ENCODE measurements at places on chromosomes 5 and 9.

DNA sequence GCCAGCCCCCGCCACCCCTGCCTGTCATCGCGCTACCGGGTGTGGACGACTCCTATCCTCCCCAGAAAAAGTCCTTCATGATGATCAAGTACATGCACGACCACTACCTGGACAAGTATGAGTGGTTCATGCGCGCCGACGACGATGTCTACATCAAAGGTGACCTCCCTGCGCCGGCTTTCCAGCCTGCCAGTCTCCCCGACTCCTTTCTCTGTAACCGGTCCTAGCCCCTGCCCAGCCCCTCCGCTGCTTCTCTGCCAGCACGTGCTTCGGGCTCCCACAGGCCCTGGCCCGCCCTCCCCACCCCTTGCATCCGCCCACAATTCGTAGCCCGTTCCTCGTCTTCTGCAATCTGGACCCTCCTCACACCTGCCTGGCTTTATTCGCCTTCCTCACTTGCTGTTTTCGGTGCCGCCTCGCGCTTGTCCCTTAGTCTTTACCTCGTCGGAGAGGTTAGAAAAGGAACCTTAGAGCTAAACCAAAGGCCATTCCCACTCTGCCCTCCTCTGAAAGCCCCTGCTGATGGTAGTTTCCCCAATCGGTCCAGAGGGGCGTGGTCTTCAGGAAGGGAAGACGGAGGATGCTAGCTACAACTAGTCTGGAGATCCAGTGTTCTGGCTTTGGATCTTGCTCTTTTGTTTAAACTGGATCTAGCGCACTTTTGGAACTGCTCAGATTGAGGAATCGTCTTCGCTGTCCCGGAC lies 1.4 kb downstream of the CHSY3 start:
- no peak for DNase-seq

GRCh38 chr5:33650911-33651310 lies 210.1 kb downstream of the TARS1 start:
- DNase-seq = no peak

DNA sequence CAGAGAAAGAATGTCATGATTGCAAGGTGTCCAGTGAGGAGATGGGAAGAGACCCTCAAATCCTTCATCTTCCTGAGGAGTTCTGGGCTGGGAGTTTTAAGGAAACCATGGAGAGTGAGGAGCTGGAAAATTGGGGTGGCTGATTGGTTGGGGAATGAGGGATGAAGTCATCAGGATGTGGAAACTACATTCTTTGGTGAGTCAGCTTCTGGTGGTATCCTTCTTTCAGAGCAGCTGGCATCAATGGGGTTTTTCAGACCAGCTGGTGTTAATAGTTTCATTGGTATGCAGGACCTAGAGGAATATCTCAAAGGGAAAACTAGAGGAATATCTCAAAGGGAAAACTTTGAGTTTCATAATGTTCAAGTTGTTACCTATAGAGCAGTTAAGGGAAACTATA lies 45.2 kb downstream of the RNF180 start:
- DNase-seq = no peak

DNA sequence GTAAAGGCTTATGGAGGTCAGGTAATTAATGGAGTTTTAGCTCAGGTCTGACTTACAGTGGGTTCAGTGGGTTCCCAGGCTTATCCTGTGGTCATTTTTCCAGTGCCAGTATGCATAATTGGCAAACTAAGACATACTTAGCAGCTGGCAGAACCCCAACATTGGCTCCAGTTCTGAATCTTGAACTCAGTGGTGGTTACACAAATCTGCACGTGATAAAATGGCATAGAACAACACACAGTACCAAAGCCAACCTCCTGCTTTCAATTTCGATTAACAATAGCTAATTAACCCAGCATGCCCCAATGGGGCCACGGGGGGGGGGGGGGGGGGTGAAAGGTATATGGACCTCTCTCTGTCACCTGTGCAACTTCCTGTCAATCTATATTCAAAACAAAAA lies 19.0 kb upstream of the BARX1 start:
- no peak for DNase-seq

- DNase-seq = no peak
Measured at GRCh38 chr9:89730715-89731114, 125.9 kb downstream of the GADD45G start.

DNA sequence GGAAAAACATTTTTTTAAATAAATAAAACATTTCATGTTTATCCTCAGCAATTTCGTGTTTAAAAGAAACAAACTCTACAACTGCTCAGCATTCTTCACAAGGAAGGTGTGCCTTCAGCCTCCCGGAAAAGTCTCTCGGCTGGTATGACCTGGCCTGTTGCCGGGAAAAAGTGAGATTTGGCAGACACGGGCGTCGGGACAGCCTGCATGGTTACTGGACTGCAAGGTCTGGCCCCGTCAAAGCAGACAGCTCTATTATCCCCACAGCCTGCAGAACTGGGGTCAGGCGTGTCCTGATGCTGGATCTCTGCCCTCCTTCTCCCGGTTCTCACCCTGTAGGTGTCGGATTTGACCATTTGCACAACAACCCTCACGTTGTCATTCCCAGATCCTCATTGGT lies 120.3 kb upstream of the SPATA31C2 start:
- DNase-seq = no peak

DNA sequence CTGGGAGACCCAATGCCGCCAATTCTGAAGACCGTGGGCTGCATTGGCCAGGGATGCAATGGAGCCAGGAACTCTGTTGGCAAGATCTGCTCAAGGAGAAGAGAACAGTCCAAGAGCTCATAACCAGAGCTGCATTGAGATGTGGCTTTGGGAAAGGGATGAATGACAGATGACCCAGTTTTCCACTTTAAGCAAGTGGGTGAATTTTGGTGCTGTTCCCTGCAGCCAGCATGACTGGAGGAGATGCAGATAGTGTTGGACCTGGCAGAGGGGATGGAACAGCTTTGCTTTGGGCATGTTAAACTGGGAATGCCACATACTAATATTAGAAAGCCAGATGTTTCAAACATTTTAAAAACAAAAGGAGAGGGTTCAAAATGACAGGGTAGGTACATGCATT lies 143.1 kb downstream of the FSTL4 start:
- DNase-seq = no peak

DNA sequence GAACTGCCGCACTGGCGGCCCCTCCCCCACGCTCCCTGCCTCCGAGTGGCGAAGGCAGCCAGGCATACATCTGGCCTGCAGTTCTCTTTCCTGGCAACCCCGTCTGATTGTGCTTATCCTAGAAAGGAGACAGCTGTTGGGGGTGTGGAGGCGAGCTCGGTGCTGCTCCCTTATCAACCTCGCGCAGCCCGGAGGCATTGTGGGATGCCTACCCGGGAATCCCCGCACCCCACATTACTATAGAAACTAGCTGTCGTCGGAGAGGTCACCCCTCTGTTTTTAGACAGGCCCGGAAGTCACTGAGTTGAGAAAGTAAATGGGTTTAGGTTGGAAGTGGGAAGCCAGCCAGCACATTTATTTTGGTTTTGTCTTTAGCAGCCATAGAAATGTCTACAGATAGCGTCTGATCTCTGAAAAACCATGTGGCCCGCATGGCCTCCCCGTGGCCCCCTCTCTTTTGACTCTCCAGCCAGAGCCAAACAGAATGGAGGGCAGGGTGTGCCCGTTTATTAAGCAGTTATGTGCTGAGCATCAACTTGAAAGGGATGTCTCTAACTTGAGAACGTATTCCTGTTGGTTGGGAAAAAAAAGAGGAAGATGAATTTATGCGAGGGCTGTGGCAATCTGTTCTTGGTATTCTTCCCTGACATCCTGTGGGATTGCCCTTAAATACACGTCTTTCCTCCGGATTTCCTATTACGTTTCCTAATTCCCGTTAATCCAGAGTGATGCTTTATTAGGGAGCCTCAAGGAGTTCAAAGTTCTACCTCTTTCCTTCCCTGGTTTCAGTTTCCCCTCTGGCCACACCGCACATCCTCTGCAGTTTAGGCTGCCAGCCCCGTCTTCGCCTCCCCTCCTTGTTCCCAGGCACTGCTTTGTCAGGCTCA lies 3.9 kb downstream of the STC2 start:
- DNase-seq = no peak

DNA sequence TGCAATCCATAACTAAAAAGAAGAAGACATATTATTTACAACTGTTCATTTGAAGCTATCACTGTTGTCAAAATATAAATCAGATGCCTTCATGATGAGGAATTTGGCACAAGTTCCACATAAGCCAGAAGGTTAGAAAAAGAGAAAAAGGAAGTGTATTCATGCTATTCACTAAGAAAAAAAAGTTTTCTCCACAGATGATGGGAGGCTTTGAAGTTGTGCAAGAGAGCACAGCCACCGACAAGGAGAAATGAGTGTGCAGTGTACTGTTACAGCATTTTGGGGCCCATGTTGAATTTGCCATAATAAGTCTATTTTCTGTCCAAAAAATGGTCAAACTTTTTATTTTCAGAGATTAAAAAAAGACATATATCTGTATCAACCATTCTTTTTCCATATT lies 32.9 kb upstream of the IFNK start:
- DNase-seq = no peak

- DNase-seq = no peak
Measured at GRCh38 chr9:96186591-96187011, 115.4 kb downstream of the HSD17B3 start.

- no peak for DNase-seq
Measured at GRCh38 chr5:153187503-153187902, 303.0 kb upstream of the GRIA1 start.

GRCh38 chr9:92961627-92962302 lies 14.4 kb downstream of the FGD3 start:
- peak; percentile 58 for DNase-seq

DNA sequence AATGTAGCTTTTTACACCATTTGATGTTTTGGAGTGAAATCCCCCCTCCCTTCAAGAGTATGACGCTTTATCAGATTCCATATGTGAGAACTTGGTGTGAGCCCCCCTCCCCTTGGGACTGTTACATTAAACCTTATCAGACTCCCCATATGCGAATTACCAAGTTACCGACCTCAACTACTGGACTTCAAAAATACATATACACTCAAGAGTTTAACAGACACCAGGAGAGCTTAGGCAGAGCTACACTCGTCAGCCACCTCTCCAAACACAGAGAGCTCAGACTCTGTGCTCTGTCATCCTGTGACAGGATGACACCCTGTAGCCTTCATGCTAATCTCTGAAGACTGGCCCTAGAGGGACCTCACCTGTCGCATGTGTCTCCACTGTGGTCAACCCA lies 50.2 kb downstream of the FAM114A2 start:
- DNase-seq = no peak

DNA sequence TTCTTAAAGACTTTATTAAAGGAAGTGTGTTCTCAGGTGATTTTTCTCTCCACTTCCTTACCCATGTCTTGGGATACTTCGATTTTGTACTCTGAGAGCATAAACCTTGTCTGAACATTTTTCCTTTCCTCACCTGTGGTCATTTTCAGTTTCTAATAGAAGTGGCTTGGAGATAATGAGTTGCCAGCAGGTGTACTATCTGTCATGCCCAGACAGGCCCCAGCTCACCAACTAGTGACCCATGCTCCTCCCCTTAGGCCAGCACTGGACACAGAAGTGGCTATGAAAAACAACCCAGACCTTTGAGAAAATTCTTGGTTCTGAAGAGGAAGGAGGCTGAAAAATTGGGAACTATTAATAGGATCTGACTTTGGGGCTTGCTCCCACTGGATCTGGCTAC lies 49.2 kb upstream of the SMIM32 start:
- no peak for DNase-seq

GRCh38 chr9:98791608-98792490 lies 4.5 kb downstream of the ANKS6 start:
- DNase-seq = no peak

DNA sequence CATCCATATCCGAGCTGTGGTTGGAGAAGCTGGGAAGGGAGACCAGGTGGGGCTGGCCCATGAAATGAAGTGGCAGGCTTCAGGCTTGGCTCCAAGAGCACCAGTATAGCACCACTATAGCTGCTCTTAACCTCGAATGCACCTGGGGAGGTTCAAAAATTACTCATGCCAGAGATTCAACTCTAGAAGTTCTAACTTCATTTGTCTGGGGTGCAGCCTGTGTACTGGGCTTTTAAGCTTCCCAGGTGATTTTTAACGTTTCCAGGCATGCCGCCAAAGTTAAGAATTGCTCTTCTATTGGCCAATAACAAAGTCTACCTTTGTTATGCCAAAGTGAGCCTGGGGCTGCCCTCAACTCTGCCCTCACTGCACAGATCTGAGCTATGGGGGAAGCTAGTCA lies 458 bp downstream of the PRSS3 start:
- DNase-seq = no peak

DNA sequence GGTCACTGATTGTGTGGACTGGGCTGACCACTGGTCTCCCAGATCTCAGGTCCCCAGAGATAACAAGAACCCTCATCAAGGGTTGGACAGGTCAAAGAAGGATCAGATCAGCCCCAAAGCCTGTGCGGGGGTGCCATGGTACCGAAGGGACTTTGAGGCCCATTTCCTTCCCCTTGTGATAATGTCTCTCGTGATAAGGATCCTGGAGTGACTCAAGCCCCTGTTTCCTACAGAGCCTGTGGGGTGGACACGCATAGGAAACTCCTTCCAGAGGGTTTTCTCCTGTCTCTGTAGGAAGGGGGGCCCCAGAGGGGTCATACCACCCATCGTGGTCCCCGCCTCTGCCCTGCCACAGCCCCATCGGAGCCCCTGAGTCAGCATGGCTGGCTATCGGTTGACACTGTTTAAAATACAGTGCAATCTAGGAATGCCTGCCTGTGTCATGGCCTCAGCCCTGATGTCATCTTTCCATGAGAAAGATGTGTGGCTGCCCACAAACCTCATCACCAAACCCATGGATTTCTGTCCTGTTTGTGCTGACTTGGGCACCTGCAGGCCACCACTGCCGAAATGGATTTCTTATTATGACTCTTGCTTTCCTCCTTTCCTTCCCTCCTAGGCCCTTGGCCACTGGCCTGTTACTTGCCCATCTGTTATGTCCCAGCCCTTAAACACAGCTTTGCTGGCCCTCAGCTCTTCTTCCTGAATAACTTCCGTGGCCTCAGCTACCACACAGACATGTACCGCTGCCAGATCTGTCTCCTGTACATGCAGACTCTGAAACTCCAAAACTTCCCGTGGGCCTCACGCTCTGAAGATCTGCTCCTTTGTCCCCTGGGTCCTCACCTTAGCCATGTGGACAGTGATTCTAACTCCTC lies 2.9 kb upstream of the CSF2 start:
- DNase-seq = peak; percentile 53

DNA sequence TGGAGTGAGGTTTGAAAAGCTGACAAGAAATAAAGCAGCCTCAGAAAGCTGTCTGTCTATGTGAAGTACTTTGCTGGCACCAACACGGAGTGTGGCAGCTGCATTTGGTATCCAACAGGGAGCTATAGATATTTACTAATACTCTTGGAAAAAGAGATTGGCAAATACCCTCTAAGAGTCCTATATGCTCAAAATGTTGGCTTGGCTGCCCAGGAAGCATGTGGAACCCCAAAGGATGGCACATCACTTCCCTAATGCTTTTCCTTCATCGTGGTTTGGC lies 398.3 kb downstream of the TLE4 start:
- no peak for DNase-seq
